ENCODE measurements at places on chromosomes 13 and 19.

DNA sequence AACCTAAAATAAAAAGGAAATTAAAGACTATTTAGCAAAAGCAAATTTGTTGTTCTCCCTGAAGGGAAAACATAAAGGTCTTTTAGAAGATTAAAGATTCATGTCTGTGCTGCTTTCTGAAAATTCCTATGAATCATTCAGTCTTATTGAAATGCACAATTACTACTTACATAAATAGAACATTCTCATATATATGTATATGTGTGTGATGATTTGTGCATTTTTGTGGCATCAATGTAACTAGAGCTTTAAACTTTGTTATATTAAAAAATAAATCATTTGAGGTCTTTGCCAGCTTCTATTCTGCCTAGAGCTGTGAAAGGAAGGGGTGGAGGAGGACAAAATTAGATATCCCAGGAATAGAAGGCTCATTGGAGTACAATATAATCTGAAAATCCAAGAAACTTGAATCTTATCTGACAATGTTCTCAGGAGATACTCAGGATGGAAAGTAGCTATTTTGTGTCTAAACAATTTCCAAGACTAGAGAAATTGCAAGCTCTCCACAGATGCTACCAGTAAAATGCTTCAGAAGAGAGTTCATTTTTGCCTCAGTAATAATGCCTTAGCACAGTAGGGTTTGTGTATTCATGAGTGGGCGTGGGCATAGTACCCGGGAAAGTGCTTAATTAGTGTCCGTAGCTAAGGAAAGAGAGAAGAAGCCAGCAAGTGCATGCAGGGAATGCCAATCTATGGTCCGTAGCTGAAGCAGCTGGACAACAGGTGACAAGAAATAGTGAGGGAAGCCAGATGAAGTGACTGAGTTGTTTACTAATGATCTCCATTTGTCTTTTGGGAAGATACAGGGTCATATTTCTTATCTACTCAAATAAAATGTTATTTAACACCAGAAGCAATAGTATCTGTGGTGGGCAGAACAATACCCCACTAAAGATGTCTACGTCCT is 395.5 kb upstream of the NBEA start:
- DNase-seq: no peak

- DNase-seq: no peak
These were observed 239.0 kb downstream of the GGACT start for GRCh38 chr13:100349594-100349993.

DNA sequence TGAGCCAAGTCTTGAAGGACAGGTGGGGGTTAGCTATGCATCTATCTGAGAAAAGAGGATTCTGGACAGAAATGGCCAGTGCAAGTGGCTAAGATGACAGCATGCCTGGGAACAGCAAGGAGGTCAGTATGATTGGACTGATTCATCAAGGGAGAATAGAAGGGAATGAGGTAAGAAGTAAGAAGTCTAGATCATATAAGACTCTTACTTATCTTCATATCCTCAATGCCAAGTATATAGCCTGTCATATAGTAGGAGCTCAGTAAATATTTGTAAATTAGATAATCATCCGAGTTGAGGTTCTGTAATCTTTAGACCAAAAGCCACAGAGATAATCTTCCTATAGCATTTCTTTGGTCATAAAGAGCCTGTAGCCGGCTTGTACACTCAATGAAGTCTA is 103.3 kb upstream of the MLNR start:
- no peak for DNase-seq

DNA sequence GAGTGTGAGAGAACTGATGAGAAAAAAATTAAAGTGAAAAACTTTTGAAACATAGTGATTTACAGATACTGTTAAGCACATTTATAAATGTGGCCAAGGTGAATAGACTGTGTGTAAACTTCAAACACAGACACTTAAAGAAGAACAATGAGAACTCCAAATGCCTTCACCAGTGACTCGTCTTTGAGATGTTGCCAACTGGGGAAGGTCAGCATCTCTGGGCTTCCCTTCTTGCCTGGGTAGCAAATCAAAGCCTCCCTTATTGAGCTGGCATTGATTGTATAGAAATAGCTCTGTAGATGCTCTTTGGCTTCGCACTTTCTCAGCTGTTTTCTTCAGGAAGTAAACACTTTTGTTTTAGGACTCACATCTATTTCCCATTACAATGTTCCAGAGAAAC is 177.3 kb upstream of the SGCG start:
- no peak for DNase-seq

- no peak for DNase-seq
These were observed 24.2 kb upstream of the C13orf46 start for GRCh38 chr13:113997845-113998751.

- no peak for DNase-seq
These were observed 3.0 kb downstream of the TM6SF2 start for GRCh38 chr19:19269952-19270694.

DNA sequence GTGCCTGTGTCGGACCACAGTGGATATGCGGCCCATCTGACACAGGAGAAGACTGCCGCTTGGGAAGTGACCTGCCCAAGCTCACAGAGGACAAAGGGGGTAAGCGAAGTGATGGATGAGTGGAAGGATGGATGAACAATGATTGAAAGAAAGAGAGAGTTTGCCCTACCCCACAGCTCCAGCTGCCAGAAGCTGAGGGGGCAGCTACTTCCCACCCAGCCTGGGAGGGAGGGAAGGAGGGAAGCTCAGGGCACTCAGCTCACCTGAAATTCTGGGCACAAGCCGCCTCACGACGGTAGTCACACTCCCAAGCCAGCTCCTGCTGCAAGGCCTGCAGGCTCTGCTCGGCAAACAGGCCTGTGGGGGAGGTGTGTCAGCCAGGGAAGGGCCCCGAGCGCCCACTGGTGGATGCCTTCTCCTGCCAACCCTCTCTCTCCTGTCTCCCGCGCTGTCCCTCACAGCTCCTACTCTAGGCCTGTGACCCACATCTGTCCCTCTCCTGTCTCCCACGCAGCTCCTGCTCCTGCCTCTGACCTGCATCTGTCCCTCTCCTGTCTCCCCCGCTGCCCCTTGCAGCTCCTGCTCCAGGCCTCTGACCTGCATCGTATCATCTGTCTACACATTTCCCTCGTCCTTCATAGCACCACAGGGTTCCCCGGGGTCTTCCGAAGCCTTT is 12.0 kb upstream of the NUMBL start:
- DNase-seq: no peak

DNA sequence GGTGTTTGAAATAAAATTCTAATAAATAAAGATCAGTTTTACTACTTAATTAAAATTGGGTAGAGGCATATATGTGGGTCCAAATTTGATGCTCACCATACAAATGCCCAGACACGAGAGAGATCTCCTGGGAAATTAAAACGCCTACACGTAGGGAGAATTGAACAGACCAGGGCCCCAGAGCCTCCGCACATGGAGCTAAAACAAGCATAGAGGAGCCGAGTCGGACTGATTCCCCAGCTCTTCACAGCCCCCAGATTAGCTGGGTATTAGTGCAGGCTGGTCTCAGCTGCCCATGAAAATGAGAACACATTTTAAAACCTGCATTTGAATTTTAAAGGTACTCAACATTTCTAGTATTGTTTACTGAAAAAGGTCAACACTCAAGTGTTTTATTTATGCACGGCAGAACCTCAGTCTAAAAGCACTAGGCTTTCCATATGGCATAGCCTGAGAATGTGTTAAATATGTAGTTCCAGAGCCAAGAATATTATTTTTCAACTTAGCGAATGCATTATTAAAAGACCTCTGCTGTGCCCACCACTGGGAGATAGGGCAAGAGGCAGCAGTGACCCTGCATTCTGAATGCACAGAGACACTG is 344.8 kb downstream of the ENOX1 start:
- no peak for DNase-seq

DNA sequence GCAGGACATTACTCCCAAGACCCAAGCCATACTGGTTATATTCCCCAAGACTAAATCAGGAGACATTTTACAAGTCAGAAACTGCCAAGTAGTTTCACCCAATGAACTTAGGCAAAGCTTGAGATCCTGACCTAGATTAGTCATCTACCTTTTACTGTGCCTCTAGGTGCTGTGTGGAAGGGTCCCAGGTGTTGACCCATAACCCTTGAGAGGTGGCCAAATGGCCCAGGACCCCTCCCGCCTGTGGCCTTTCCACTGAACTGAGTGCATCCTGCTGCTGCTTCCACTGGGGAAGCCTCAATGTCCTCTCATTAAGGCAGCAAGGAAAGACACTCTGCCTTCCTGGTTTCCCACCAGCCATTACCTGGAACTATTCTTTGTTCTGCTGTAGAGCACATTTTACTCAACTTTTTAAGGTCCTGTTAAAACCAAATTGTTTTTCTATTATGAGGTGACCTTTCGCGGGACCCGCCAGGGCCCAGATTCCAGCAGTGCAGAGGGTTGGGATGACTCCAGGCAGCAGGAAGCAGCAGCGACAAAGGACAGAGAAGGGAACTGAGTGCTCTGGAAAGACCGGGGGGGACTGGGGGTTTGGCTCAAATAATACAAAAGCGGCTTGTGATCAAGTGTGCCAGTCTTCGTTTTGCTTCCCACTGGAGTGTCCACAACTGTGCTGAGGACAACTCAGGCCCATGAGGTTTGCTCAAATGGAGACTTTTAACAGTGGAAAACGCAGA is 27.1 kb downstream of the ANKRD10 start:
- no peak for DNase-seq

All from NCI-H187 treated with DMSO at 0.1 percent for 48 hours (cell line).